CD4-positive, alpha-beta T cell treated with Interleukin-6 for 4 hours (primary cell): ENCODE measurements at places on chromosomes 5 and 9.
A peak's percentile ranks its signal among the peaks of the same experiment; 100 is the strongest.

GRCh38 chr5:12777342-12777741 is 873.1 kb upstream of the CTNND2 start:
- DNase-seq = no peak

- no peak for DNase-seq
Measured at GRCh38 chr5:147860641-147861025, 17.9 kb upstream of the SCGB3A2 start.

DNA sequence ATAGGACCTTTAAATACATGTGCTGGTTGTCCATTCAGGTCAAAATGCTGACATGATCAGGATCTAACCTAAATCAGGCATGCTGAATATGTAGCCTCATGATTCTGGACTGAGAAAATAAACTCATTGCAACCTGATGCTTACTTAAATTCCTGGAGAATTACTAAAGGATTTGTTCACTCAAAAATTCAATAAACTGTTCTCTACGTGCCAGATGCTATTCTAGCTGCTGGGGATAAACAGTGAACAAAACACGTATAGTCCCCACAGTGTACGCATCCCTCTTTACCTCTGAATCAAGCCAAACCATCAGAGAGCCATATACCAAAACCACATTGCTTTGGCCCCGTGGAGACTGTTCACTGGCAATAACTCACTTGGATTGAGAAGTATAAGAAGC is 6.1 kb downstream of the SCAI start:
- DNase-seq = no peak

DNA sequence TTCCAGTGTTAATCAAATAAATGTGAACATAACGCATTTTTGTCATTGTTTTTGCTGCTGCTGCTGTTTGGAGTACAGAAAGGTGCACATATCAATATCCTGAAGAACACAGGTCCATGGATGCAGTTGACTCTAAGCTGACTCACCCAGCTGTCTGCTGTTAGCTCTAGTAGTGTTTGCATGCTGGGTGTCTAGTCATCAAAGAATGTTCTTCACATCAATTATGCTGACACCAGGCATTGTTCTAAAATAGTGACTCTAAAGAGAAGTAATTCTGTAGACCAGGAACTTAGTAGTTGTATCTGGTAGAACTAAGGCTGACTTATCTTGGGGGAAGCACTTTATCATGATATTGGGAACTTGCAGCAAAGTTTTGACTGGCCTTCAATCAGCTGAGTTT is 55.7 kb upstream of the DPYSL3 start:
- no peak for DNase-seq

- DNase-seq = no peak
Measured at GRCh38 chr5:132256086-132256782, 1.3 kb upstream of the PDLIM4 start.

- no peak for DNase-seq
Measured at GRCh38 chr9:107358986-107359385, 75.9 kb downstream of the RAD23B start.

DNA sequence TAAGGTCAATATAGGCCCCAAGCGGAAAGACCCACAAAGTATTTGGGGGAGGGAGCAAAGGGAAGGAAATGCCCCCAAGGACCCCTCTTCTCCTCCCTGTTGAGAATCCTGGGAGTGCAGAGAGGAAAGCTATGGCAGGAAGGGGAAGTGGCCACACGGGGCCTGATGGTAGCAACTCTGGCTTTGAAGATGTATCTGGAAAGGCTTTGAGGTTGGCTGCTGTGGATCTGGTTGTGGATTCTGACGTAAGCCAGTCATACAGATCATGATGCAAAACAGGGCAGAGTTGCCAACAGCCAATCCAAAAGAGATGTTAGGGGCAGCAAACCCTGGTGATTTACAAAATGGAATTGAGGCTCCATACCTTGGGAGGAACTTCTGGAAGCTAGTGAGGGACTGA is 108.8 kb downstream of the PRKACG start:
- no peak for DNase-seq

GRCh38 chr9:130660683-130661450 is 3.5 kb upstream of the PRDM12 start:
- DNase-seq = no peak

GRCh38 chr9:32677931-32678330 is 42.5 kb upstream of the TAF1L start:
- DNase-seq = no peak

DNA sequence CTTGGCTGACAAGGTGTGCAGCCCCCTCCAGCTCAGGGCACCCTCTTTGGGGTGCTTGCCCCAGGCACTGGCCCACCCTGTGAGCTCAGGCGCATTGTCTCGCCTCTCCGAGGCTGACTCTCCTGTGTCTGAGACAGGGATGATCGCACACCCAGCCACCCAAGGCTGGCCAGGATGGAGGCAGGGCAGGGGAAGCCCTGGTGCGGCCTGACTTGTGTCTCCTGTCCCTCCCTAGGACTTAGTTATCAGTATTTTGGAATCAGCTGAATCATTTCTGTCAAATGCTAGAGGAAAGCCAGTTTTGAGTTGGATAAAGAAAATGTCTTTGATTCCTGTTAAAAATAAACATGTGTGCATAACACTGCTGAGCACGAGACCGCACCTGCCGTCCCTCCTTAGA is 2.5 kb upstream of the DBH start:
- DNase-seq = no peak

DNA sequence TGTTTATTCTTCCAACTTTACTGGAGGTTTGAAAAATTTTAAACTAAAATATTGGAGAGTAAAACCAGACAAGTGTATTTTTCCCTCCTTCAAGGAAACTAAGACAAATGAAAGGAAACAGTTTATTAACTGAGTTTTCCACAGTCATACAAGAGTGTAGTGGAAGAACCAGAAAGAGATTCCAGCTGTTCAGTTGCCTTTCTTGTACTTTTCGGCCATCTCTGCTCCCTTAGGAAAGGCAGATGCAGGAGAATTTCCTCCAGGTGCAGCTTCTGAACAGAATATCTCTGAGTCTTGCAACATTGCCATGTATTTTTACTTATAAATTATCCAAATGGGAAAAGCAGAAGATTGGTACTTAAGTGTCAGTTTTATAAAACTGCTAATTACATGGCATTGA is 217.1 kb downstream of the MAST4 start:
- no peak for DNase-seq

- DNase-seq = no peak
Measured at GRCh38 chr5:176693477-176693851, 46.2 kb downstream of the TSPAN17 start.

- DNase-seq = no peak
Measured at GRCh38 chr9:78848061-78848460, 551.1 kb downstream of the PSAT1 start.

- DNase-seq = no peak
Measured at GRCh38 chr5:43137326-43137725, 16.6 kb downstream of the ZNF131 start.

DNA sequence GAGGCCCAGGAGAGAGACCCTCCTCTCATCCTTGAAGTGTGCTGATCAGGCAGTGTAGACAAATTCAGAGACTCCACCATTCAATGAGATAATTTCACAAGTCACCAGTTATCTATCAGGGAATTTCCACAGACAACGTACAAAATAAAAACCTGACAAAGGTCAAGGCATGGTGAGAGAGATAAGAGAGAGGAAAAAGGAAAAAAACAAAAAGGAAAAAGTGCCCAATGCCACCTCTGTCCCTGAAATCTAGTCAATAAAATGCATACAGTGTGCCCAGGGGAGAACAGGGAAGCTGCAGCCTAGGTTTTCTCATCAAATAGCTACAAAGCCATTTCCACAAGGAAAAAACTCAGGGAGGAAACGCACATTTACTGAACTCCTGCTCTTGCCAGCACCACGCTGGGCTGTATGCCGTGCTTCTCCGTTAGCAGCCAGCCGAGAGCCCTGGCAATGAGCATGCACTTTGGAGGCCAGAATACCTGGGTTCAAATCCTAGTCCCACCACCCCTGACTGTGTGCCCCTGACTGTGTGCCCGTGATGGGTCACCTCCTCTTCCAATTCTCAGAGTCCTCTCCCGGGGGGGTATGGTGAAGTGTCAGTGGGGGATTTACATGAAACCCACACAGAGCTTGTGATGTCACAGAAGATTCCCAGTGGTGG is 11.6 kb downstream of the WHRN start:
- no peak for DNase-seq

GRCh38 chr5:41835645-41836044 is 34.6 kb downstream of the OXCT1 start:
- no peak for DNase-seq

DNA sequence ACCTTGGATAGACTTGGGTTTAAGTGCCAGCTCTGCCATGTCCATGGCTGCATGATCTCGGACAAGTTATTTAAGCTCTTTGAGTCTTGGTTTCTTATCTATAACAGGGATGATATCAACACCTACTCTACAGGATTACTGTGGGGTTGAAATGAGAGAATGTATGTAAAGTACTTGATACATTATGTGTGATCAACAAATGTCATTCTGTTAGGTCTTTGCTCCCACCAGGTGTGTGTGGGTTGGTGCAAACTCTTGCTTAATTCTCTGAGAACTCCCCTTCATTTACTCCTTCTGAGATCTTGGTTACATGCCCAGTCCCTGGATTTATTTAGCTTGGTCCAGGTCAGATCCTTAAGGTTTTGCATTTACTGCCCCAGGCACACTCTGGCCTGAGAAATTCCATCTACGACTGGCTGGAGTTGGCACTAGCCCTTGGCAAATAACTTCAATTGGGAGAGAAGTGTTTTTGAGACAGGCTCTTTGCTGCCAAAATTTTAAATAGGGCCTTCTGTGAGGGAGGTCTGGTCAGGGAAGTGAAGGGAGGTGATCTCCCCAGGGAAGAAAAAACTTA is 63.5 kb upstream of the KLF9 start:
- DNase-seq = no peak

- DNase-seq = no peak
Measured at GRCh38 chr5:173138707-173139106, 5.6 kb upstream of the BNIP1 start.

GRCh38 chr5:181241393-181241975 is 2.2 kb downstream of the RACK1 start:
- peak; percentile 48 for DNase-seq

GRCh38 chr5:154580422-154580821 is 102.4 kb upstream of the HAND1 start:
- no peak for DNase-seq

GRCh38 chr5:119353686-119354366 is 2.0 kb upstream of the TNFAIP8 start:
- peak; percentile 33 for DNase-seq

DNA sequence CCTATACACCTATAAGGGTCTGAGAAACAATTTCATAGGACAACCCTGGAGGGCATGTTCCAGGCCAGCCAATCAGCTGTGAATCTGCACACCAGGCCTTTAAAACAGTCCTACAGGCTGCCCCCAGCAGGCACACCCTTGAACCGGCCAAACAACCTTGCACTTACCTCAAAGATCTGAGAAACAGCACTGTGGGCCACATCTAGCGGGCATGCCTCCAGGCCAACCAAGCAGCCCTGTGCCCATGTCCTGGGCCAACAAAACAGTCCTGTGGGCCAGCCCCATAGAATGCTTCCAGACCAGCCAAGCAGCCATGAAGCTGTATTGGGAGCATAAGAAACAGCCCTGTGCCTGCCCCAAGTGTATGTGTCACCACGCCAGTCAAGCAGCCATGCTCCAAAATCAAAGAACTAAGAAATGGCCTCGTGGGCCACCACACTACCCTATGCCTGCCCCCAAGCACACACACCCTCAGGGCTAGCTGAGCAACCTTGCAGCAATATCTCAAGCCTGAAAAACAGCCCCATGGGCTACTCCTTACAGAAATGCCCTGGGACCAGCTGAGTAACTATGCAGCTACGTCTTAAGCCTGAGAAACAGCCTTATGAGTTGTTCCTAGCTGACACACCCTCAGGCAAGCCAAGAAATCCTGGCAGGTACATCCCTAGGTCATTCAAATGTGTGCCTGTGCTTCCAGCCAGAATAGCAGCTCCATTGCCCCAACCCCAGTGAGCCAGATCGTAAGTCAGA is 2243.8 kb upstream of the C9orf72 start:
- no peak for DNase-seq

DNA sequence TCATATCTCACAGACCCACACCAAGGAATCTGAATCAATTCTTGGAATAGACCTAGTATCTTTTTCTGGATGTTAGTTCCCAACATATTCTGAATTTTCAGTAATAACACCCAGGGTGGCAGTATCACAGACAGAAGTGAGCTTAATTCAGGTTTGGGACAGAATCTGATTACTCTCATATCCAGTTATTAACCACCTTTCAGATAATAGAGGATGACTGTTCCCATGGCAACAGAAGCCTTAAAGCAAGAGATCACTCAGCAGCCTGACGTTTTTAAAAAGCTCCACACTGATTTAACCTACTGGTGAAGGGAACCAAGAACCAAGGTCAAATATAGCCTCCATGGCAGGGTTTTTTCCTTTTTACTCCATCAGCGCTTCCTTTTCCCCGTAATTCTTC is 68.4 kb downstream of the ACTBL2 start:
- DNase-seq = no peak

GRCh38 chr9:112555101-112555643 is 68.5 kb downstream of the KIAA1958 start:
- no peak for DNase-seq

- DNase-seq = no peak
Measured at GRCh38 chr5:157369507-157369906, 90.5 kb upstream of the NIPAL4 start.

DNA sequence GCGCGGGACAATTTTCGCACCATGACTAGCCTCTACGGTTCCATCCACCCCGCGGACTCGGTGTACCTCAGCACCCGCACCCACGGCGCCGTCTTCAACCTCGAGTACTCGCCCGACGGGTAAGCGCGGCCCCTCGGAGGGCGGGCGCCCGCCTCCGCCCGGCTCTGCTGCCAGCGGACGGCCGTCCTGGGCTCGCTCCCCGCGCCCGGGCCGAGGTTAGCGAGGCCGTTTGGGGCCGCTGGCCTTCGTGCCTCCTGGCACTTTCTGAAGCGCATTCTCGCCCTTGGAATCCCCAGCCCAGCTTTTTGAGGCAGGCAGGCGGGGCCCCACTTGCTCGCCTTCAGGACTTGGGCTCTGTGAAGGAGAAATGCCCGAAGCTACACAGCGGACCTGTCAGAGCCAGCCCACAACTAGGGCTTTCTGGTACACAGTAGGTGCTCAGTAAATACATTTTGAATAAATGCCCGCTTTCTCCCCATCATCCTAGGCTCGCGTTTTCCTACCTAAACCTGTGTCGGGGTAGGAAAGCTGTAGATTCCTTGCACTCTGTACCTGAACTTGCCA is 772 bp downstream of the DCAF10 start:
- no peak for DNase-seq

- DNase-seq = no peak
Measured at GRCh38 chr5:65137631-65138030, 344.1 kb downstream of the ADAMTS6 start.

GRCh38 chr9:14654932-14655331 is 38.3 kb downstream of the ZDHHC21 start:
- DNase-seq = no peak

GRCh38 chr5:76547891-76548524 is 75.2 kb downstream of the F2RL2 start:
- no peak for DNase-seq

DNA sequence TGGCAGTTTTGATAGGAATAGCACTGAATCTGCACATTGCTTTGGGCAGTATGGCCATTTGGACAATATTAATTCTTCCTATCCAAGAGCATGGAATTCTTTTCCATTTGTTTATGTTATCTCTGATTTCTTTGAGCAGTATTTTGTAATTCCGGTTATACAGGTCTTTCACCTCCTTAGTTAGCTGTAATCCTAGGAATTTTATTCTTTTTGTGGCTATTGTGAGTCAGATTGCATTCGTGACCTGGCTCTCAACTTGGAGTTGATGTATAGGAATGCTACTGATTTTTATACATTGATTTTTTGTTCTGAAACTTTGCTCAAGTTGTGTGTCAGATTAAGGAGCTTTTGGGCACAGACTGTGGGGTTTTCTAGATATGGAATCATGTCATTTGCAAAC is 24.0 kb downstream of the TMEM161B start:
- DNase-seq = no peak
